Cardiac muscle cell (in vitro differentiated cells and primary cell): ENCODE measurements at places on chromosomes 5 and 9. TPM values are rescaled to one million over a fixed set of nuclear protein-coding genes. Genes with fewer than 3 reads are reported as not detected.

DNA sequence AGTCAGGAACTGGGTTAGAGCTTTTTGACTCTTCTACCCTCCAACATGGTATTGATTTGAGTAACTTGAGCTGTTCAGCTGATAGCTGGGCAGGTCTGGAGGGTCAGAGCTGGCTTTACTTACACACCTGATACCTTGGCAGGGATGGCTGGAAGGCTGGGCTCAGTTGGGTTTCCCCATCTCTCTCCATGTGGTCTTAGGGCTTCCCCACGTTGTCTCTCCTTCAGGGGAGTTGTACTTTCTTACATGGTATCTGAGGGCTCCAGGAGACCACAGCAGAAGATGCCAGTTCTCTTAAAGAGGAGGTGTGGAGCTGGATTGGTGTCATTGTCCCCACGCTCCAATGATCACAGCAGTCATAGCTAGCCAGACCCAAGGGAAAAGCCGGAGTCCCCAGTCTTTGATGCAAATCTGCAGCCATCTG is 25.6 kb downstream of the ISOC1 start:
- H3K27ac ChIP-seq, result no peak overlapping the region
- H3K27me3 ChIP-seq, result no peaks in the 10 kb centered on the region
- H3K4me1 ChIP-seq, result peaks cover 5% of the 10 kb centered on the region
- no peak for DNase-seq
- peaks cover 4% of the 10 kb centered on the region for H3K36me3 ChIP-seq

DNA sequence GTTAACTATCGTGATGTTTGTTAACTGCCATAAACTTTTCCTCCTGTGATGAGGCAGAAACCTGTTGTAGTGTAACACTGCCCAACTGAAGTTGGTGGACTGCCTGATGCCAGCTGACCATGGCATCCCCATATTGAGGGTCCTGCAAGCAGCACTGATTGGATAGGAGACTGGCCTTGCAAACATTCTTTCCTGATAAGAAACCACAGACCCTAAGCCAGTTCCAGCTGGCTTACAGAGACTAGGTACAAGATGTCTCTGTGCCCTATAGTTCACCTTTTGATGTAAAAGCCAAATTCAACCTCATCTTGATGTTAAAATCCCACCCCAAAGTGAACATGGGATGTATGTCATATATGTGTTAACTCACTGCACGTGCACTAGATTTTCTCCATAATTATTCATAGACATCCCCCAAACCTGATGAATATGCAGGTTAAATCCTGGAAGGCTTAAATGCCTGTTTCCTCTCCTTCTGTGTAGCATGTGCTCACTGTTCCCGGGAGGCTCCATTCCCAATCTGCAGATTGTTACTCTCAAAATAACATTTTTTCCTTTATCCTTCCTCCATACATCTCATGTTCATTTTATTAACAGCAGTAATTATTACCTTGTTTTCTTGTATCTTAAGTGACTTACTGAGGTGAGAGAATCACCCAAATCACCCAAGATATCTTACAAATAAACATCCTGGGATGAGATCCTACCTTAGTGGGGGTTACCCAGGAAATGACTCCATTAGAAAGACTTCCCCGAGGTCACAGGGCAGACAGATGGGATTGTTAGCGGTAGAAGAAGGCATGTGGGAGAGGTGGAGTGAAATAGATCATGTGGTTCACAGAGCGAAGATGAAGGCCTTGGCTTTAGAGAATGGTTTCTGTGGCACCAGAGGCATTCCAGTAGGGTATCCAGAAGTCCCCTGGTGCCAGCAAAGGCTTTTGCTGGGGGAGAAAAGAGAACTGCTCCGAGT is 566.7 kb downstream of the CCDC171 start:
- no peak overlapping the region for H3K27ac ChIP-seq
- H3K27me3 ChIP-seq, result no peaks in the 10 kb centered on the region
- peaks cover 6% of the 10 kb centered on the region for H3K4me1 ChIP-seq
- no peak for DNase-seq

GRCh38 chr5:114744406-114744805 is 382.5 kb downstream of the KCNN2 start:
- no peak overlapping the region for H3K27ac ChIP-seq
- DNase-seq, result no peak
- H3K4me3 ChIP-seq, result no peak overlapping the region
- no peaks in the 10 kb centered on the region for H3K27me3 ChIP-seq
- no peaks in the 10 kb centered on the region for H3K36me3 ChIP-seq
- H3K4me1 ChIP-seq, result no peaks in the 10 kb centered on the region

DNA sequence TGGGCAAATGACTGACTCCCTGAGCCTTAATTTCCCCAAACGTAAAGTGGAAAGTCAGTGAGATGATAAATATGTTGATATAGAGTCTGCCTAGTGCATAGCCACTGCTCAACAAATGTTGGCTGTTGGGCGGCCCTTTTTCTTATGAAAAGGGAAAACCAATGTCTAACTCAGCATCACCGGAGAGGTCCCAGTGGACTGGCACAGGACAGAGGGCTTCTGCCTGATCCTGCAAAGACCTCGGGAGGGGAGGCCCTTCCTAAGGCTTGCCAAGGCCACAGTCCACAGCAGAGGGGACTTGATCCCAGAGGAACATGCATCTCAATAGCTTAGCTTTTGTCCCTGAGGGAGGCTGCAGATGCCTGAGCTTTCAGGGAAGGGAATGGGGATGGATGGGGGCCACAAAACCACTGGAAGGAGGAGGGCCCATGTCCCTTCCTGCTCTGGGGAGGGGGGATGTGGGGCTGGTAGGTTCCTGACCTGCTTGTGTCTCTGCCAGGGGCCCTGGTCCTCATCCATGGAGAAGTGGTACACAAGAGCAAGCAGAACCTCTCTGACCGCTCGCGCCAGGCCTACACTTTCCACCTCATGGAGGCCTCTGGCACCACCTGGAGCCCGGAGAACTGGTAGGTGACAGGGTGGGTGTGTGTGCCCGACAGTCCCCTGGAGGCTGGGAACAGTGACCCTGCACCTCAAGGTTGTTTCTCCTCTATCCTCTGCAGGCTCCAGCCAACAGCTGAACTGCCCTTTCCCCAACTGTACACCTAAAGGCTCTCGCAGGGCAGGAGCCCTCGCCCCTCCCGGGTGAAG is 6.3 kb downstream of the DOLK start:
- H3K4me1 ChIP-seq, result no peaks in the 10 kb centered on the region
- no peak overlapping the region for H3K4me3 ChIP-seq
- H3K36me3 ChIP-seq, result no peaks in the 10 kb centered on the region
- no peaks in the 10 kb centered on the region for H3K27me3 ChIP-seq
- H3K27ac ChIP-seq, result no peak overlapping the region

DNA sequence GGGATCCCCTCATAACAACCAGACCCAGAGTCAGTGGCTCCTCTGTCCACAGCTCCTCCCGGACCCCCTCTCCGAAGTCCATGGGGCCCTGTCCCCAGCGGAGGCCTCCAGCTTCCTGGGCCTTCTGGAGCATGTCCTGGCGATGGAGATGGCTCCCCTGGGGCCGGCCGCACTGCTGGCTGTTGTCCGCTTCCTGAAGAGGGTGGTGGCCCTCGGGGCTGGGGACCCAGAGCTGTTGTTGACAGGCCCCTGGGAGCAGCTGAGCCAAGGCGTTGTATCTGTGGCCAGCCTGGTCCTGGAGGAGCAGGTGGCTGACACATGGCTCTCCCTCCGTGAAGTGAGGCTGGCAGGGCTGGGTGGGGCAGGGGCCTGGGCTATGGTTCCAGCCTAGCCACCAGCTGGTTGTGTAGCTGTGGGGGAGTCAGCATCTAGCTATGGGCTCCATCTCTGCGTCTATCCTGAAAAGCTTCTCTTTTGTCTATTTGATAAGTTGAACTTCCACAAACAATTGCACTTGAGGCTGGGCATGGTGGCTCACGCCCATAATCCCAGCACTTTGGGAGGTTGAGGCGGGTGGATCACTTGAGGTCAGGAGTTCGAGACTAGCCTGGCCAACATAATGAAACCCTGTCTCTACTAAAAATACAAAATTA is 4.7 kb downstream of the ADGRD2 start:
- H3K4me3 ChIP-seq, result no peak overlapping the region
- no peaks in the 10 kb centered on the region for H3K36me3 ChIP-seq
- no peak for DNase-seq
- H3K27ac ChIP-seq, result no peak overlapping the region
- no peaks in the 10 kb centered on the region for H3K4me1 ChIP-seq

GPR151 gene
- not detected in 2 replicates for total RNA-seq

ANKRD34B gene
- not detected in 2 replicates for total RNA-seq

HRH2 gene
- 15.6 and 23.3 TPM in 2 replicates for total RNA-seq

LOX gene
- total RNA-seq, result 3.5 and 4.6 TPM in 2 replicates
